Esophagus squamous epithelium (tissue), 5 donors: ENCODE measurements at places on chromosomes 3 and 15. TPM values are rescaled to one million over a fixed set of nuclear protein-coding genes. Genes with fewer than 3 reads are reported as not detected.

GRCh38 chr3:32285891-32286290, 47.4 kb downstream of the CMTM8 start:
- no peak overlapping the region for H3K4me3 ChIP-seq
- no peaks in the 10 kb centered on the region for H3K36me3 ChIP-seq
- no peak overlapping the region for H3K27ac ChIP-seq
- no peak for DNase-seq
- H3K4me1 ChIP-seq: no peaks in the 10 kb centered on the region

DNA sequence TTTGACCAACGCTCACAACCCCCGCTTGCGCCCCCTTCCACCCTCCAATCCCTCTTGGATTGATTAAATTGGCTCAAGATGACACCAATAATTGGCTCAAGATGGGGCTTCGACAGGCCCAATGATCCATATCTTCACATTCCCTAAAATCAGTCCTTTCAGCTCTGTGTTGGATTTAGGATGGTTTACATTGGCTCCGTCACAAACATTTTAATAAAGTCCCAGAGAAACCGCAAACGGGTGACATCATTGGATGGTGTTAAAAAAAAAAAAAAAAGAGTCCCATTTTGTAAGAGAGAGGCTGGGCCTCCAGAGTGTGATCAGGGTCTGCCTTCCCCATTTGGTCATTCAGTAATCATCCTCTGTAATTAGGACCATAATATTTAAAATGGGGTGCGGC, 113.4 kb upstream of the MRPS22 start:
- H3K36me3 ChIP-seq: no peaks in the 10 kb centered on the region
- DNase-seq: no peak
- H3K27me3 ChIP-seq: no peaks in the 10 kb centered on the region
- no peak overlapping the region for H3K27ac ChIP-seq

- H3K4me1 ChIP-seq: peaks cover 7% of the 10 kb centered on the region
- H3K36me3 ChIP-seq: no peaks in the 10 kb centered on the region
- H3K27ac ChIP-seq: peak overlapping the region; percentile 60
- DNase-seq: no peak
- no peaks in the 10 kb centered on the region for H3K27me3 ChIP-seq
Measured at GRCh38 chr15:71501344-71502076, 308.8 kb upstream of the NR2E3 start.

- H3K27me3 ChIP-seq: no peaks in the 10 kb centered on the region
- DNase-seq: no peak
- no peaks in the 10 kb centered on the region for H3K36me3 ChIP-seq
- H3K4me3 ChIP-seq: no peak overlapping the region
Measured at GRCh38 chr3:183085634-183086390, 13.5 kb downstream of the MCCC1 start.

GRCh38 chr3:31536497-31536896, 3.8 kb downstream of the STT3B start:
- peaks cover 73% of the 10 kb centered on the region for H3K4me1 ChIP-seq
- H3K27me3 ChIP-seq: no peaks in the 10 kb centered on the region
- H3K36me3 ChIP-seq: peaks cover under 1% of the 10 kb centered on the region
- H3K4me3 ChIP-seq: no peak overlapping the region
- no peak overlapping the region for H3K27ac ChIP-seq

DNA sequence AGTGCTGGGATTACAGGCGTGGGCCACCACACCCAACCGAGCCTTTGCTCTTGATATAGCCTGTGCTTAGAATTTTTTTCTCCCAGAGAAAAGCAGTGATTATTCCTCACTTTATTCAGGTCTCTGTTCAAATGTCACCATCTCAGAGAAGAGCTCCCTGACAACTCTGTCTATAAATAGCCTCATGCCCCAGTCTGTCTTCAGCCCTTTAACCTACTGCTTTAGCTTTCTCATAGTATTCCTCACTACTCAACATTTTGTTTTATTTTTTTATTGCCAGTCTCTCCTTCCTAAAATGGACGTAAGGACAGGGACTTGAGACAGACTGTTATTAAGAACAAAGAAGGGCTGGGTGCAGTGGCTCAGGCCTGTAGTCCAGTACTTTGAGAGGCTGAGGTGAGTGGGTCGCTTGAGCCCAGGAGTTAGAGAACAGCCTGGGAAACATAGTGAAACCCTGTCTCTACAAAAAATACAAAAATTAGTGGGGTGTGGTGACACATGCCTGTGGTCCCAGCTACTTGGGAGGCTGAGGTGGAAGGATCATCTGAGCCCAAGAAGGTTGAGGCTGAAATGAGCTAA, 78.7 kb upstream of the TTBK2 start:
- no peak overlapping the region for H3K4me3 ChIP-seq
- no peaks in the 10 kb centered on the region for H3K36me3 ChIP-seq
- no peaks in the 10 kb centered on the region for H3K4me1 ChIP-seq
- H3K27ac ChIP-seq: no peak overlapping the region
- H3K27me3 ChIP-seq: no peaks in the 10 kb centered on the region

DNA sequence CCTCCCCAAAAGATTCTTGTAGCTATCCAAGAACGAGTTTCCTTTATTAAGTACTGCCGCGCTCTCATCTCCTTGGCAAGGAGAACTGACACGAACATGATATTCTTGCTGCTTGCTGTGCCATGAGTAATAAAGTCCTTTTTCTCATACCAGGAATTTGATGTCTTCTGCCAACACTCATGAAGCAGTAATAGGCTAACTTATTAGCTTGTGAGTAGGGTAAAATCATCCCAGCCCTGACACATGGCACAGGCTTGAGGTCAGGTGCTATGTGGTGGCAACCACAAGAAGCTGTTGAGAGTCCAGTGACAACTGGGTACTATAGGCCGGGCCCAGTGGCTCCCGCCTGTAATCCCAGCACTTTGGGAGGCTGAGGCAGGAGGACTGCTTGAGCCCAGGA, 22.7 kb upstream of the UBXN7 start:
- no peak overlapping the region for H3K27ac ChIP-seq
- H3K4me1 ChIP-seq: no peaks in the 10 kb centered on the region
- H3K4me3 ChIP-seq: no peak overlapping the region
- DNase-seq: no peak
- no peaks in the 10 kb centered on the region for H3K27me3 ChIP-seq
- no peaks in the 10 kb centered on the region for H3K36me3 ChIP-seq

DNA sequence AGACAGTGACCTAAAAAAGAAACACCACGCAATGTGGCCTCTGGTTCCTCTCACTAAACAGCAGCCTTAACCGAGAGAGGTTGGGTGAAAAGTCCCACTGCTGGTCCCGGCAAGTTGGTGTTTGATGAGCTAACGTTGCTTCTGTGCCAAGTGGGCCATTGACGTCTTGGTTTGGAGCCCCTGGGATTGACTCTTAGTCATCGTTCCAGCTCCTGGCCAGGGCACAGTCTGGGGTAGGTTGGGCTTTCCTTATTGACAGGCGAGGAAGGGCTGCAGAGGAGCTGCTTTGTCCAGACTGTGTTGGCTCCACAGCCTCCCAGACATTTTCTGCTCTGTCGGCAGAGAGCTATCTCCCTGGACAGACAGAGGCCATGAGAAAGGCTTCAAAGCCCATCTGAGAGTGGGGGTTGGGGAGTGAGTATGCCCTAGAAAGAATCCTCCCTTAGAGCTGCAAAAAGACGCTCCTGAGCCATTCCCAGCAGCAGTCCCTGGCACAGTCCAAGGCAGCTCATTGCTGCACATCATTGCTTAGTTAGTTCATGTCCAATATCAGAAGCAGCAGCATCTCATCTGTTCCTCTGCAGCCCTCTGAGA, 28.6 kb upstream of the C3orf80 start:
- H3K27ac ChIP-seq: no peak overlapping the region
- no peak overlapping the region for H3K4me3 ChIP-seq
- DNase-seq: no peak
- H3K4me1 ChIP-seq: no peaks in the 10 kb centered on the region
- H3K27me3 ChIP-seq: no peaks in the 10 kb centered on the region

Gene CP
- 17.9 TPM for total RNA-seq

Gene IQCF5
- total RNA-seq: not detected
